ENCODE measurements at places on chromosomes 5 and 9. TPM values are rescaled to one million over a fixed set of nuclear protein-coding genes. Genes with fewer than 3 reads are reported as not detected.

GRCh38 chr9:4805191-4805918 is 12.6 kb downstream of the RCL1 start:
- no peak overlapping the region for H3K27ac ChIP-seq
- DNase-seq: no peak
- no peaks in the 10 kb centered on the region for H3K36me3 ChIP-seq

DNA sequence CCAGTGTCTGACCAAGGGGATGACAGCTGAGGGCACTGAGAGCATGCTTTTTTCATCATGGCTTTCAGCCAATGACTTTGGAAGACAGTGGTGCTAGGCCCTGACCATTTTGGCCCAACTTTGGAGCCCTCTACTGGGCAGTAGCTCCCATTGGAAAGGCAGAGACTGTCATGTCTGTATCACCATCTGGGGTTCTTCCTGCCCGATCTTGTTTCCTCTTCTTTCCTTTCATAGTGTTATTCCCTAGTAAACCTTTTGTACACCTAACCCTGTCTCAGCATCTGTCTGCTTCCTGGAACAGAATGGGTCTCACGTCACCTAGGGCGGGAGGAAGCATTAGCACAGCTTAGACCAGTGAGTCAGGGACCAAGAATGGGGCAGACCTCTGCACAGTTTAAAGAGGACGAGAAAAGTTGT is 97.4 kb upstream of the MAST4 start:
- no peak overlapping the region for H3K4me3 ChIP-seq
- no peaks in the 10 kb centered on the region for H3K36me3 ChIP-seq
- peak; percentile 34 for DNase-seq
- H3K27me3 ChIP-seq: no peaks in the 10 kb centered on the region

GRCh38 chr9:13900449-13900848 is 413.5 kb downstream of the NFIB start:
- H3K27me3 ChIP-seq: no peaks in the 10 kb centered on the region
- peak; percentile 6 for DNase-seq
- peak overlapping the region; percentile 83 for H3K27ac ChIP-seq
- peaks cover 32% of the 10 kb centered on the region for H3K4me1 ChIP-seq

- H3K4me1 ChIP-seq: no peaks in the 10 kb centered on the region
- no peaks in the 10 kb centered on the region for H3K36me3 ChIP-seq
- H3K4me3 ChIP-seq: no peak overlapping the region
- no peak for DNase-seq
- no peak overlapping the region for H3K27ac ChIP-seq
- H3K27me3 ChIP-seq: no peaks in the 10 kb centered on the region
These were observed 704.9 kb upstream of the NUDT12 start for GRCh38 chr5:104267320-104268015.

DNA sequence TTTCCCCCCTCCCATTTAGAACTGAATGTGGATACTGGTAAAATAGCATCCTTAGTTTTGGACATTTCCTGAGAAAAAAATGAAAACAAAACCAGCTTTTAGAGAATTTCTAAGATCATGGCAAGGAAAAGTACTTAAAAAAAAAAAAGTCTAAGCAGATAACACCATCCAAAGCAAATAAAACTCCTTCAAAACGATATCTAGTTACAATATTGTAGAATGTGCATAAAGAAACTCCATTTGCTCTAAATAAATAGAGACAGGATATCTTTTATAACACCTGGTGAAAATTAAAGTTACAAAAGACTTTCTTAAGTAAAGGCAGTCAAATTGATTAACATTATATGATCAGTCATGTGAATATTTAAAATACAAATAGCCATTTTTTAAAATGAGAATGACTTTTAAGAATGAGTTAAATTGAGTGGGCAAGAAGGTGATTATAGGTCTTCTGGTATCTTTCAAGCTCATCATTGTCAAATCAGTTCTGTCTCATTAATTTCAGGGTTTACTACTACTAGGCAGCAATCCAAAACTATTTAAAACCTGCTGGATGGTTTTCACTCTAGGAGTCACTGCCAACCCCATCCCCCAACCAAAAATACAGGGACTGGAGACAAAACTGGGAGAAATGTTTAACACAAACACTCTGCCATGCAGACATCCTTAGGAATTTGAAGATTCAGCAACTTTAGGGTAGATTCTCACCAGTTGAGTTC is 382.6 kb downstream of the ADGRV1 start:
- H3K27ac ChIP-seq: no peak overlapping the region
- H3K4me3 ChIP-seq: no peak overlapping the region
- no peaks in the 10 kb centered on the region for H3K27me3 ChIP-seq
- no peaks in the 10 kb centered on the region for H3K36me3 ChIP-seq
- H3K4me1 ChIP-seq: no peaks in the 10 kb centered on the region

GRCh38 chr9:85984457-85984856 is 43.5 kb downstream of the NAA35 start:
- peaks cover 52% of the 10 kb centered on the region for H3K36me3 ChIP-seq
- DNase-seq: no peak
- peaks cover 21% of the 10 kb centered on the region for H3K4me1 ChIP-seq
- H3K27ac ChIP-seq: no peak overlapping the region
- no peak overlapping the region for H3K4me3 ChIP-seq

DNA sequence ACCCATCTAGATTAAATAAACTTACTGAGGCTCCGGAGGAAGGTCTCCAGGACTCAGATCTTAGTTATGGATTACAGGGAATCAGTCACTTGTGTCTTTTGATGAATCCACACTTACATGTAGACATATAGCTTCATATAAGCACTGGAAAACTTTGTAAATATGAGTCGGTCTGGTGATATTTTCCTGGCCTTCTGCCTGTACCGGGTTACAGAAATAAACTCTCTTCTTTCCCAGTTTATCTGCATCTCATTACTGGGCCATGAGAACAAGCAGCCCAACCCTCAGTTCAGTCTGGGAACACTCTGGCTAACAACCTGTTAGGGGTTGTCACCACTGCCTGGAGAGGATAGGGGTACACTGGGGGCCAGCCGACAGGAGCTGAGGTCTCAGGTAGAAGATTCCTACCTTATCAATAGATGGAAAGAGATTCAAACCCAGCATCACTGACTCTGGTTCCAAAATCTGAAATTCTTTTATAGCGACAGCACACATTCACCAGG is 59.1 kb downstream of the THBS4 start:
- H3K4me1 ChIP-seq: peaks cover 12% of the 10 kb centered on the region
- no peaks in the 10 kb centered on the region for H3K36me3 ChIP-seq
- H3K4me3 ChIP-seq: no peak overlapping the region
- no peak for DNase-seq
- H3K27ac ChIP-seq: no peak overlapping the region

DNA sequence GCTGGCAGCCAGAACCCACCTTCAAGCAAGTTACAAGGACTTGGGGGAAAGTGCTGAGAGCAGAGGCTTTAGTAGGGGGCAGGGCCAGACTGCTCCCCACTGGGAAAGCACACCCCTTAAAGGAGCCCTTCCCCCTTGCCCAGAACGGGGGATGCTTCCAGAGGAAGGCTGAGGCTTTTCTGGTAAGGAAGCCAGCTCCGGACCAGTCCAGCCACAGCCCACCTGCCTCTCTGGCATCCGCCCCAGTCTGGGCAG is 4.2 kb upstream of the DPM2 start:
- H3K27ac ChIP-seq: no peak overlapping the region
- H3K4me3 ChIP-seq: no peak overlapping the region
- H3K36me3 ChIP-seq: no peaks in the 10 kb centered on the region
- DNase-seq: no peak

The SLC46A2 gene
- not detected for total RNA-seq

GRCh38 chr9:6552498-6553121 is 92.9 kb downstream of the GLDC start:
- H3K27ac ChIP-seq: no peak overlapping the region
- no peak overlapping the region for H3K4me3 ChIP-seq
- H3K27me3 ChIP-seq: no peaks in the 10 kb centered on the region
- DNase-seq: no peak
- peaks cover 17% of the 10 kb centered on the region for H3K4me1 ChIP-seq
- no peaks in the 10 kb centered on the region for H3K36me3 ChIP-seq

- no peak overlapping the region for H3K27ac ChIP-seq
- DNase-seq: no peak
- H3K27me3 ChIP-seq: no peaks in the 10 kb centered on the region
These were observed 113.7 kb downstream of the BAAT start for GRCh38 chr9:101271102-101271501.

The FAM78A gene
- 31.1 TPM for total RNA-seq

The SGCD gene
- 101 TPM for total RNA-seq

DNA sequence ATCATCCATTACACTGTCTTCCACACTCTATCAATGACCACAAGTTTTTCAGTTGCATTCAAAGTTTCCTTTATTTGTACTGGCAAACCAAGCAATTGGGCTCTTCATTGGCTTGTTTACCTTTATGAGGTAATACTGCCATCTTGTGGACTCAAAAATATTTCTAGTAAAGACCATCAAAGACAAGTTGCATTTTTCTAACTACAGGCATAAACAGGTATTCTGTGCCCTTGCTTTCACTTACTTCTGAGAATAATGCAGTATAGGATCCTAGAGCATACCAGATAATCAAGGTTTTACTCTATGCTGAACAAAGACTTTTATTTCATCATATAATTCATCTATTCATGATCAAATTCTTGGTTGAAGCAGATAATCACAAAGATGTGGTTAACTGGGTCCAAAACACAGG is 173.7 kb upstream of the POU5F2 start:
- no peak overlapping the region for H3K27ac ChIP-seq
- H3K36me3 ChIP-seq: no peaks in the 10 kb centered on the region
- H3K27me3 ChIP-seq: no peaks in the 10 kb centered on the region

The IFNA2 gene
- not detected for total RNA-seq

- H3K27ac ChIP-seq: no peak overlapping the region
- H3K27me3 ChIP-seq: peaks cover 3% of the 10 kb centered on the region
- no peaks in the 10 kb centered on the region for H3K4me1 ChIP-seq
- no peak overlapping the region for H3K4me3 ChIP-seq
These were observed 4.1 kb downstream of the KIF4B start for GRCh38 chr5:155017610-155018009.

DNA sequence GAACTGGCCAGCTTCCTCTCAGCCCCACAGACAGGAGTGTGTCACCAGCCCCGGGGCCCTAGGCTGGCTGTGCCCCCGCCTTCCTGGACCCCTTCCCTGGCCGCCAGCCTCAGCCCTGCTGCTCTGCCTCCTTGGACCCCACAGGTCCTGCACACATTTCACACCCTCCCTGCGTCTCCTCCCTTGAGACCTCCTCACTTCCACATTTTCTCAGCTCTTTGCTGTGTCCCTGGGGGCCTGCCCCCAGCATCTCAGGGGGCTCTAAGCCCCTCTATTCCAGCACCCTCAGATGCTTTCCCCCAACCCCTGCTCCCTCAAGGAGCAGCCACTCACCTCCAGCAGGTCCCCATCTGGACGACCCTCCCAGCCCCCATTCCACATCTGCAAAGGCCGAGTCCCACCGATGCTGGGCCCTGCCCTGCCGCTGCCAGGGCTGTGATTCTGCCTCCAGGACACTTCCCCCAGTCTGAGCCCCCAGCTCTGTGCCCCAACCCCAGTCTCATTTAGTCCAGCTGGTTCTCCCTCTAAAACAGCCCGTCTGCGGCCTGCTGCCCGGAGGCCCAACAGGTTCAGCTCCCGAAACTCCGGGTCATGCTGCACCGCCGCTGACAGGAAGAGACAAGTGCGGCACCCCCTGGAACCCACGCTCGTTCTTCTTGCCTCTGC is 4.2 kb downstream of the SLC34A3 start:
- H3K4me1 ChIP-seq: peaks cover 25% of the 10 kb centered on the region
- H3K27ac ChIP-seq: no peak overlapping the region
- DNase-seq: no peak
- H3K36me3 ChIP-seq: no peaks in the 10 kb centered on the region
- H3K4me3 ChIP-seq: no peak overlapping the region
- H3K27me3 ChIP-seq: peaks cover 45% of the 10 kb centered on the region

- H3K27ac ChIP-seq: no peak overlapping the region
- H3K4me3 ChIP-seq: no peak overlapping the region
- no peaks in the 10 kb centered on the region for H3K36me3 ChIP-seq
- H3K27me3 ChIP-seq: no peaks in the 10 kb centered on the region
These were observed 252.5 kb downstream of the TLE4 start for GRCh38 chr9:79824265-79824664.

The RFESD gene
- total RNA-seq: 3.0 TPM

DNA sequence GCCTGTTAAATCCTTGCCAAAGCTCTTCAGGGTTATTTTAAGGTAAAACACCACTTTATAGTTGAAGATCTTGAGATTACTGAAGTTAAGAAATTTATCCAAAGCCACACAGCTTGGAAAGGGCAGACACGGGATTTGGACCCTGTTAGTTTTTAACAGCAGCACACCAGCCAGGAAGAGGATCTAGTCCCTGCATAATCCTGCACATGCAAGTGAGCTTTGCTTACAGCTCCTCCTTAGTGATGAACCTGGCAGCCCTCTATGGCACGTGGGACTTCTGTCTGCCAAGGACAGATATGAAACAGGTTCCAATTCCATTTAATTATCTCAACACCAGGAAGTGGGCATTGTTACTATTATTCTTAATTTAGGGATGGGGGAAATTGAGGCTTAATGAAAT is 108.7 kb downstream of the TRIM32 start:
- peaks cover 5% of the 10 kb centered on the region for H3K27me3 ChIP-seq
- no peak overlapping the region for H3K4me3 ChIP-seq
- no peaks in the 10 kb centered on the region for H3K4me1 ChIP-seq
- no peaks in the 10 kb centered on the region for H3K36me3 ChIP-seq
- DNase-seq: no peak

- H3K27me3 ChIP-seq: no peaks in the 10 kb centered on the region
- no peaks in the 10 kb centered on the region for H3K4me1 ChIP-seq
- H3K36me3 ChIP-seq: no peaks in the 10 kb centered on the region
- no peak for DNase-seq
- H3K27ac ChIP-seq: no peak overlapping the region
These were observed 180.0 kb upstream of the DMAC1 start for GRCh38 chr9:7979611-7980010.

- H3K4me1 ChIP-seq: no peaks in the 10 kb centered on the region
- H3K27me3 ChIP-seq: no peaks in the 10 kb centered on the region
- H3K4me3 ChIP-seq: no peak overlapping the region
- H3K36me3 ChIP-seq: no peaks in the 10 kb centered on the region
These were observed 37.4 kb downstream of the MEGF9 start for GRCh38 chr9:120676767-120677402.

GRCh38 chr5:33146881-33147280 is 293.9 kb upstream of the TARS1 start:
- no peak overlapping the region for H3K27ac ChIP-seq
- DNase-seq: no peak
- no peak overlapping the region for H3K4me3 ChIP-seq

GRCh38 chr5:127585661-127586060 is 63.2 kb upstream of the CTXN3 start:
- no peak overlapping the region for H3K4me3 ChIP-seq
- no peaks in the 10 kb centered on the region for H3K36me3 ChIP-seq
- H3K4me1 ChIP-seq: no peaks in the 10 kb centered on the region
- no peaks in the 10 kb centered on the region for H3K27me3 ChIP-seq
- H3K27ac ChIP-seq: no peak overlapping the region

The SHOC1 gene
- total RNA-seq: not detected

- H3K27me3 ChIP-seq: peaks cover 93% of the 10 kb centered on the region
- no peak overlapping the region for H3K27ac ChIP-seq
- H3K36me3 ChIP-seq: no peaks in the 10 kb centered on the region
These were observed 87.1 kb downstream of the ANXA2R start for GRCh38 chr5:42953041-42953440.

GRCh38 chr5:111859533-111860270 is 102.7 kb upstream of the NREP start:
- no peak overlapping the region for H3K4me3 ChIP-seq
- no peak overlapping the region for H3K27ac ChIP-seq
- H3K4me1 ChIP-seq: peaks cover 39% of the 10 kb centered on the region
- peak; percentile 8 for DNase-seq
- no peaks in the 10 kb centered on the region for H3K36me3 ChIP-seq

Data from heart right ventricle (tissue), 16 donors.